ENCODE measurements at places on chromosomes 1 and 21. TPM values are rescaled to one million over a fixed set of nuclear protein-coding genes. Genes with fewer than 3 reads are reported as not detected.

DNA sequence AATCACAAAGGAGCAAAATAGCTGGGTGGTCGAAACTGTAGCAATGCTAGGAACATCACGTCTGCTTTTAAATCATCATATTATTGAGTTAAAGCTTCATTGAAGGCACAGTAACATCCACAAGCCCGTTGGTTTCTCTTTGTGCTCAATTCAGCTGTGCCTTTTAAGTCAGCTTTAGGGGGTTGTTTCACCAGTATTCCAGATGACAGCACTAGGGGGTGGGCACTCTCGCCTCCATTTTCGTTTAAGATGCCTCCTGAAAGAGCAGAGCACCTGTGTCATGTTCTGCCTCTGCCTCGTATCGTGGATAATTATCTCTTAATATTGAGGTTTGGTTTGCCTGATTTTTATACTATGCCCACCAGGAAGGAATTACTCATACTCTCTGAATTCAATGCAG, 139.8 kb upstream of the PTBP2 start:
- H3K36me3 ChIP-seq: no peaks in the 10 kb centered on the region
- DNase-seq: no peak
- H3K27ac ChIP-seq: no peak overlapping the region
- no peaks in the 10 kb centered on the region for H3K27me3 ChIP-seq
- H3K4me1 ChIP-seq: no peaks in the 10 kb centered on the region

GRCh38 chr1:119133987-119134386, 6.5 kb downstream of the WARS2 start:
- peaks cover 2% of the 10 kb centered on the region for H3K4me1 ChIP-seq
- DNase-seq: no peak
- H3K36me3 ChIP-seq: no peaks in the 10 kb centered on the region

The PLEKHG5 gene
- 1.1 TPM for total RNA-seq

The PDC gene
- total RNA-seq: not detected

The UMODL1 gene
- total RNA-seq: not detected
